C1 segment of cervical spinal cord (tissue), 14 donors: ENCODE measurements at places on chromosomes 2 and 18.

DNA sequence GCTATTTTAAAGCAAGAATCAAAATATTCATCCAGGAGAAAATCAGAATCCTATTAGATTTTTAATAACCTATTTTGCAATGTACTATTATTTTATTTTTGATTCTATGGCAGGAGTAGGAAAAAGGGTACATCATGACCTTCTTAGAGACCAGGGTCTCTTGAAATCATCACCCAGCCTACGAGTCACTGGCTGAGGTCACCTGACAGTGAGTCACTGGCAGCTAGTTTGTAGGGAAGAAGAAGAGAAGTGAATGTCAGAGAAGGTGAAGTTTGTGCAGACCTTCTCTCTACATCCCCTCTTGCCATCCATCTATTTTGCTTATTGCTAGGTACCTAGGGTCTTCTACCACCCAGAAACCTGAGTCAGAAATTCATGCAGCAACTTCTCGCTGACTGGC lies 144.2 kb downstream of the ALK start:
- no peak for DNase-seq

GRCh38 chr18:13447621-13448334 lies 229.2 kb downstream of the LDLRAD4 start:
- DNase-seq, result no peak

DNA sequence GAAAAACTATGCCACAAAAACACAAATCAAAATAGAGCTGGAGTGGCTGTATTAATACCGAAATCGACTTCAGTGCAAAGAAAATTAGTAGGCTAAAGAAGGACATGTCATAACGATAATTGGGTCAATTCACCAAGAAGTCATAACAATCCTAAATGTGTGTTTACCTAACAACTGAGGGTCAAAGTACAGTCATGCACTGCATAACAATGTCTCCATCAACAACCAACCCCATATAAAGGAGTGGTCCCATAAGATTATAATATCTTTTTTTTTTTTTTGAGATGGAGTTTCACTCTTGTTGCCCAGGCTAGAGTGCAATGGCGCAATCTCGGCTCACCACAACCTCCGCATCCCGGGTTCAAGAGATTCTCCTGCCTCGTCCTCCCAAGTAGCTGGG lies 87.5 kb downstream of the NAB1 start:
- no peak for DNase-seq

- no peak for DNase-seq
Measured at GRCh38 chr2:148391324-148391723, 253.2 kb upstream of the EPC2 start.

- DNase-seq, result no peak
Measured at GRCh38 chr2:15352363-15352762, 208.8 kb downstream of the NBAS start.

- DNase-seq, result no peak
Measured at GRCh38 chr2:105143467-105144151, 97.9 kb upstream of the GPR45 start.

DNA sequence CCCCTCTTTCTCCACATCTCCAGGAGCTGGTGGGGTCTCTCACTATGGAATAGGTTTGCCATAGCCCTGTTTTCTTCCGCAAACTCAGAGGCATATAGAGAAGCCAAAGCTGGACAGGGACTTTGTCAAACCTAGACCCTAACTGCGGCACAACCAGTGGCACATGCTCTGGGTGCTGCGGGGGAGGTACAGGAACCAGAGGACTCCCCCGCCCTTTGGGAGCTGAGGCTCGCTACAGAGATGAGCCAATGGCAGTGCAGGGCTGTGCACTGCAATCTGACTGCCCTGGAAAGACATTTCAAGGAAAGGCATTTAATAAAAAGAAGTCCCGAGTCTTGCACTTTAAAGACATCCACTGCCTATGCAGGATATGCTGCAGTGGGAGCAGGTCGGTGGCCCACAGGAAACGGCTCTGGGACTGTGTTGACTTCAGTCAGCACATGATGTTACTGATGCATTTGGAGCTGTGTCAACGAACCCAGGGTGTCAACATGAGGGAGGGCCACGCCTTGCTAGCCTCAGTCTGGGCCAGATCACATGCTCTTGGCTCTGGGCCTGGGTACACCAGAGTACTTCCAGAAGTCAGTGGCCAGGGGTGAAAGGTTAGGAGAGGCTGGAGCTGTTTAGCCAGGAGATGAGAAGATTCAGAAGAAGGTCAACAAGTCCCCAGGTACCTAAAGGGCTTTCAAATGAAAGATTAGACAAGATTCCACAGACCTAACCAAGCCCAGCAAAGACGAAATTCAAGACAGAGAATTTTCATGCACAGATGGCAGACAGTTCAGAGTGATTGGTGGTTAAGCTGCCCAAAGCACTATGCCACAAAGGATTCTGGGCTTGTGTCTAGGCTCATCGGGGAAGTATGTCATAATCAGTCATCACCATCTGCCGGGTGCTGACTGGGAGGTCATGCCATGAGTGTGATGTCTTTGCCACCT lies 8.2 kb downstream of the SLC35F6 start:
- peak; percentile 69 for DNase-seq

DNA sequence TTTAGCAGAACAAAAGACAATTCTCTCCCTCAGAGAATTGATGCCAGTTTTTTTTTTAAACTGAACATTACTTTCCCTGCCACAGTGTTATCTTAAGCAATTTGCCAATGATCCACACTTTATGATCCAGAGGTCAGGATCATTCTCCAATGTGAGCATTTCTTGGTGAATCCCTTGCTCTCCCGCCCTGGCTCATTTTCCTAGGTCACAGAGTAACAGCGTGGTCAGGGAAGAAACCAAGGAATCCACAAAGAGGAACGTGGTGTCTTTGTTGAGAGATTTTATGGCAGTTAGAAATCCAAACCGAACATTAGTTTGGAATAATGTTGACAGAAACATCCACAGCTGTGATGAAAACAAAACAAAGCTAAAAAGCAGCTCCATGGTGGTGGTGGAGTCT lies 250.3 kb downstream of the TTC32 start:
- DNase-seq, result no peak

GRCh38 chr2:224841910-224842309 lies 125.7 kb upstream of the CCDC195 start:
- no peak for DNase-seq

DNA sequence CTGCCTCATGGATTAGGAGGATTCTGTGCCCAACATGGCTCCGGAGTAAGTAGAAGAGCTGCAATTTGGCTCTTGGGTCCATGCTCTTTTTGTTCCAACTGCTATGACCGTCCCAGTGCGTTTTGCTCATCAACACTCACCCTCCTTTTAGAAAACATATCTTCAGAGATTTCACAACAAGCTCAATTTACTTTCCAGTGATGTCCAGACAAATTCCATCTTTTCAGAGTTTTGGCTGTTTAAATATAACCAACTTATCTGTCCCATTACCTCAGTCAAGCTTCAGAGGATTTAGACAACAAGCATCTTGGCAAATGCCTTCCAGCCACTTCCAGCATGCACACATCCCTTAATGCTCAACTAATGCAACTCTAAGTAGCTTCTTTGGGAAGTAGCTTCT lies 6.9 kb upstream of the SLC14A2 start:
- DNase-seq, result no peak

GRCh38 chr2:164605295-164605694 lies 16.0 kb downstream of the GRB14 start:
- no peak for DNase-seq

- no peak for DNase-seq
Measured at GRCh38 chr2:184041077-184041476, 557.3 kb upstream of the ZNF804A start.

DNA sequence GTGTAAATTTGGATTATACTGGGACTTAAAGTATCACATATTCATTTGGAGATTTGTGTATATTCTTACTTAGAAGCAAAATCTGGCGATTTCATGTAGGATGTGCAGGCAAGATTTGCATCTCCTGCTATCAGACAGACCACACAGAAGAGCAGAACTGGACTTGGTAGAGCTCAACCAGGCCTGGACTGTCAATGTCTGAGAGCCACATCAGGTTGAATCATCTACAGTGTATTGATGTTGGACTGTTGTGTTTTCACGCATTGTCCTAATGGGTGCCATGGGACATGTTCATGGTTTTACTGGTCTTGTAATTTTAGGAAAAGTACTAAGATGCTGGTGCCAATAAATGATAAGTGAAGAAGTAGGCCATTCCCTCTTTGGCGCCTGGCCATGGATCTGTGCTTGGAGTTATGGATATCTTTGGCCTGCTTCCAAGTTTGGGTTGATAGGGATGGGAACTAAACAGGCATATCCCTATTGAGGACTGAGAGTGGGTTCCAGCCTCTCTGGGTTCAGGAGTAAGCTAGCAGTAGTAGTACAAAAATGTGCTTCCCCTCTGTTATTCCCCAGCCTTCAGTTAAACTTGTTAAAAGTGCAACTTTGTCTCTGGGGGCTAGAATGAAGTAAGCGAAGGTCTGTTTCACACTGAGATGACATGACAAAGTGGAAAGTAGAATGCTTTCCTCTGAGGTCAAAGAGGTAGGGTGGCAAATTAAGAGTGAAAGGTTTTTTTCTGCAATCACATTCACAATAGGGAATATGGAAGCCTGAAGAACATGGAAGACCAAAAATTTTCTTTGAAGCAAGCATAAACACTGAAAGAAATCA lies 49.2 kb upstream of the NEMP2 start:
- DNase-seq, result no peak

DNA sequence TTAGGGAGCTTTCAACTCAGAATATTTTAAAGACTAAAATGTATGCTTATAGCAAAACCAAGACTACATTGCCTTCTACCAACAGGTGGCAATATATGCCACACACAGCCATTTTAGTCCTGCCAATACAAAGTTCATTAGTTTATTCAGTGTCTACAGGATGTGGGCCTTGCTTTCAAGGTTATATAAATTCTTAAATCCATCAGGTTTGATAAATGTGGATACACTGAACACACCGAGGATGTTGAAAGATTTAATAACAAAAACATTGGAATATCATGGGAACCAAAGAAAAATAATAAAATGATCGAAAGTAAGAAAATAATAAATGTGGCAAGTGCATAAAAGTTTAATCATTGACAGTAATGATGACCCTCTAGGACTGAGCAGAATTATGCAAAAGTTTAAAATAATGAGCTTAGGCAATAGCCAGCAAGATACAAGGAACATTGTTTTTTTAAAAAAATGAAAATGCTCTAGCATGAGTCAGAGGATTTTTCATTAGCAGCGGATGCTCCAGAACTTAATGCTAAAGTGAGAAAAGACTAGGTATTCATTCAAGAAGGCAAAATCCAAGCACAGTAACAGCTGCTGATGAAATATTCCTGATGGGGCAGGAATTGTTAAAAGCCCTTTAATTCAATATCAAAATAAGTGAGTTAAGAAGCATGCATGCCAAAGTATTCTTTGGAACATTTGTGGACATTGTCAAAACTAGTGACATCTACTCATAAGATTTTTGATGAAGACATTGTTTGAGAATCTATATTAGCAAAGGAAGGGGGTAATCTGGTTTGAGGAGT lies 14.2 kb downstream of the SCN9A start:
- no peak for DNase-seq

DNA sequence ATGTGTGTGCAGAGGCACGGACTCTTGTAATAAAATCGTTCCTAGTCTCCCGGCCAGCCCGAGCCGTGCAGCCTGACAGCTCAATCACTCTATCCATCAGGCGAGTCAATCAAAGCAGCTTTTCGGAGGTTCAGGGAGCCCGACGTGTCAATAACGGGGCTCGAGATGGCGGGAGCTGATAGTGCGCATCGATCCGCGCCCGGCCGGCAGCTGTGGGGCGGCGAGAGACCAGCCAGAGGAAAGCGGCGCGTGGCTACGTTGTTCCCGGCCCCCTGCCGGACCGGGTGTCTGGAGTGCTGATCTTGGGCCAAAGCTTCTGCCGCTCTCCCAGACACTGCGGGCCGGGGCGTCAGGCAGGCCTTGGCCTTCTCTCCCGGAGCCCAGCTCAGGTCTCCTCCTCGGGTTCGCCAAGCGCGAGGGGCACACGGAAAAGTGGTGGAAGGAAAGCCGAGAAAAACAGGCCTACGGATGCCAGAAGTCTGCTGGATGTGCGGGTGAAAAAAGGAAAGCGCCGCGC lies 2.4 kb downstream of the EN1 start:
- DNase-seq, result no peak

DNA sequence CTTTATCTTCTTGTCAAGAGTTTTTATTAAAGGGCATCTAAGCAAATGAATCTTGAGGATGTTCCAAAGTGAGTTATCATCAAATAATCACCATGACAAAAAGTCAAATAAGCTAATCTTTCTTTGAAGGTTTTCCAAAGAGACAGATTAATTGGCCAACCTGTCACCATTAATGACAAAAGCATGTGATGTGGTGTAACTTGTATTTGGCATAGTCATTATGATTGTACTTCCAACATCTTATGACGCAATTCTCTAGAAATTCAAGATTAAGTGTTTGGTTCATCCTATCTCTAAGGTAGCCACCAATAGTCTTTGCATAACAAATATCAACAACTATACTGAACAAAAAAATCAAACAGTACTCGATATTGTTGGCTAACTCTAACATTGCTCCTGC lies 28.6 kb downstream of the RBMS1 start:
- DNase-seq, result no peak
